Smooth muscle cell of bladder (primary cell): ENCODE measurements at places on chromosomes 5 and 9. TPM values are rescaled to one million over a fixed set of nuclear protein-coding genes. Genes with fewer than 3 reads are reported as not detected.

Gene LEAP2
- total RNA-seq: 0.14 and 0.37 TPM in 2 replicates

Gene GOLPH3
- 62.2 and 82.4 TPM in 2 replicates for total RNA-seq

Gene ISOC1
- total RNA-seq: 15.5 and 17.8 TPM in 2 replicates

Gene SAPCD2
- 0.43 and 0.55 TPM in 2 replicates for total RNA-seq

Gene MPDZ
- total RNA-seq: 47.5 and 81.4 TPM in 2 replicates

Gene SOX30
- not detected in 2 replicates for total RNA-seq

Gene ARHGEF28
- total RNA-seq: 10.4 and 15.9 TPM in 2 replicates

Gene TNC
- total RNA-seq: 46.8 and 73.0 TPM in 2 replicates
